ENCODE measurements at places on chromosomes 3 and 15.

DNA sequence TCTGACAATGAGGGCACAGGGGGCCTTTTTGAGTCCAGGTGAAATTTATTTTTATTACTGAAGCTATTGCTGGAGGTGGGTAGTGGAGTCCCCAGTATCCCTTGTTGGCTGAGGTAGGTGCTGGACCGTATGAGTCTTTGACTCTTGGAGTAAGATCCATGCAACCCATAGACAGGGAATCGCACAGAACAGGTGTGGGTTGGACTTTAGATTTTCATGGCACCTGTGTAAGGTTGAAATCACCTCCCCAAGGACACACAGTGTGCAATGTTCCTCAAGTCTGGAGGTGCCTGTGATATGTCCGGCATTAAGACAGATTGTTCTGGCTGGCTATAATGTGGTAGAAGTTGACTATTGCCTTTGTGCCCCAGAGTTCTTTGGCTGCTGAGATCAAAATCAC is 23.5 kb downstream of the MKRN3 start:
- no peak for DNase-seq

DNA sequence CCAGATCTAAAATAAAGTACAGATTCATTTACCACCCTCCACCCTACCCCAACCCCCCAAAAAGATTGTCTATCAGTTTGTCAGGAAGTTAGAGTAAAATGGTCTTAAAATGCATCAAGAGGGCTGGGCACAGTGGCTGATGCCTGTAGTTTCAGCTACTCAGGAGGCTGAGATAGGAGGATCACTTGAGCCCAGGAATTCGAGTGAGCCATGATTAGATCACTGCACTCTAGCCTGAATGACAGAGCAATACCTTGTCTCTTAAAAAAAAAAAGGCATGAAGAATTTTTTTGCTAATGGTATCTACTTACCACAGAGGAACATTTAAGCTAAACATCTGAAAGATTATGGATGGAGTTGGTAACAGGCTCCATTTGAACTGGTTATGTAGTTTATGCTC is 71.0 kb downstream of the RBM6 start:
- no peak for DNase-seq

DNA sequence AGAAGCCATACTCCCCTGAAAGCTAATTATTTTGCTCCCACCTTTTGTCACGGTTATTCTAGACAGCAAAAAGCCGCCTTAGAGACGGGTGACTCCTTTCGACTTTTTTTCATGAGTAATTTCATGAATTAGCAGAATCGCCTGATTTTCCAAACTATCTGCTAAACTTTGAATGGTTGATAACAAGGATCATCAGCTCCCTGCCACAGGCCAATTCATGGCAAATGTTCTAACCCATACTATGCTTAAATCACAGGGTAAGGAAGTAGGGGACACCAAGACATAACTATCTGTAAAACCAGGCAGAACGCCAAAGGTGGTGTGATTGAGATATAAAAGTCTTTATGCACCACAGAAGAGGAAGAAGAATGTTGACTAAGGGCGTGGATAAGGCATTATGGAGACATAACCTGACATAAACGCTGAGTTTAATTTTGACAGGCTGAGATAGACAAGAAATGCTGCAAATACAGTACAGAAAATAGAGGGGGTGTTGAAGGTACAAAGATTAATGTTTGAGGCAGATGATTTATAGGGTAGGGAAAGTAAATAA is 891 bp upstream of the DMXL2 start:
- DNase-seq = no peak

DNA sequence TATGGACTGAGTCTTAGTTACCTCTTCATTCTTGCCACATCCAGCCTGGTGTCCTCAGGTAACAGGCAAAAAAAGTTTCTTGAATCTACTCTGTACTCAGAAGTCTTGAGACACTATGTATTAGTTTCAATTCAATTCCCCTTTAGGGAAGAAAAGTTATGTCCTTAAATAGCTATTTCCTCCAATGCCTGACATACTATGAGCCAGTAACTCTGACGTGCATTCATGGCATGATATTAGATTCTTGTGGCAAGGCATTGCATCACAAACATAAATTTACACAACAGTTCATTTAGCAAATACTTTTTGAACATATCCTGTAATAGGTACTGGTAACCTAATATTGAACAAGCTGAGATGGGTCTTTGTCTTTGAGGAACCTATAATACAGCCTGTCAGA is 109.3 kb upstream of the FOXB1 start:
- DNase-seq = no peak

- DNase-seq = no peak
Observed at GRCh38 chr3:17119201-17120072, 234.7 kb downstream of the PLCL2 start.

- peak; percentile 29 for DNase-seq
Observed at GRCh38 chr15:63971427-63971805, 74.9 kb downstream of the DAPK2 start.

GRCh38 chr3:44504566-44504965 is 27.1 kb upstream of the ZNF445 start:
- no peak for DNase-seq

DNA sequence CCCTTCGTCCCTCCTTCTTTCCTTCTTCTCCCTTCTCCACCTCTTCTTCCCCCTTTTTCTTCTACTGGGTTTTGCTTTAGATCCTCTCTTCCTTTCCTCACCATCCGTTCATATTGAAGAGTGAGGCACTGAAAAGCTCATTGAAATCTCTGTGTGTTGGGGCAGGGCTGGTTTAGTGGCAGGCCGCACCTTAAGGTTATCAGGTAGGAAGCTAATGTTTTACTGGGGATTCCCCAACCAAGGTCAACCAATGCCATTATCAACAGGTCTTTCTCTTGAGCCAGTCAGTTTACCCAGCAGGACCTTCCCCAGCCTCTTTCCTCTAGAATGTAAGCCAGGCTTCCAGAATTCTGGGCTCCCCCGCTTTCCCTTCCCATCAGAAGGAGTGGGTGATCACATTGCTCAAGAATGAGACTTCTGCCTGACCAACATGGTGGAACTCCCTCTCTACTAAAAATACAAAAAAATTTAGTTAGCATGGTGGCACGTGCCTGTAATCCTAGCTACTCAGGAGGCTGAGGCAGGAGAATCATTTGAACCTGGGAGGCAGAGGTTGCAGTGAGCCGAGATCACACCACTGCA is 11.5 kb upstream of the VPS8 start:
- no peak for DNase-seq

- no peak for DNase-seq
Observed at GRCh38 chr3:126442856-126443242, 32.8 kb downstream of the ZXDC start.

DNA sequence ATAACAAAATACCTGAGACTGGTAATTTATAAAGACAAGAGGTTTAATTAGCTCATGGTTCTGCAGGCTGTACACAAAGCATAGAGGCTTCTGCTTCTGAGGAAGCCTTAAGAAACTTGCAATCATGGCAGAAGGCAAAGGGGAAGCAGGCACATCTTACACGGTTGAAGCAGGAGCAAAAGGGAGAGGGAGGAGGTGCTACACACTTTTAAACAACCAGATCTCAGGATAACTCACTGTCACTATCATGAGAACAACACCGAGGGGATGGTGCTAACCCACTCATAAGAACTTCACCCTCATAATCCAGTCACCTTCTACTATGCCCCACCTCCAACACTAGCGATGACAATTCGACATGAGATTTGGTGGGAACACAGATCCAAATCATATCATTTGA is 54.4 kb downstream of the ATP8B4 start:
- DNase-seq = no peak

DNA sequence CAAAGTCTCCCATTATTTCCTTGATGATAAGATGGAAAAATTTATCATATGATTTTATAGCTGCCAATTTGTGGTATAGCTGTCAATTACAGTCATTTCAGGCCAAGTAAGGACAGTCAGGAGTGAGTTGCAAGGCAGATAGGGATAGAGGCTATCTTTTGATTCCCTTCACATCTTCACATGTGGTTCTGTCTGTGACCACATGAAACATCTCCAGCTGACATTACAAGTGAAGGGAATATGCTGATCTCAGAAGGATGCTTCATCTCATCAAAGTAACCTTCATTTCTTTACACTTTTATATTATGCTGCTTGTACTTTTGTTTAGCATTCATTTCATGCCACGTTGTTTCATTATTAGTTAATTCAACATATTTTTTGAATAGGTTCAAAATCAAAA is 136.9 kb upstream of the CFAP20DC start:
- no peak for DNase-seq

- no peak for DNase-seq
Observed at GRCh38 chr15:65335278-65336055, 31.0 kb downstream of the RNU5B-1 start.

DNA sequence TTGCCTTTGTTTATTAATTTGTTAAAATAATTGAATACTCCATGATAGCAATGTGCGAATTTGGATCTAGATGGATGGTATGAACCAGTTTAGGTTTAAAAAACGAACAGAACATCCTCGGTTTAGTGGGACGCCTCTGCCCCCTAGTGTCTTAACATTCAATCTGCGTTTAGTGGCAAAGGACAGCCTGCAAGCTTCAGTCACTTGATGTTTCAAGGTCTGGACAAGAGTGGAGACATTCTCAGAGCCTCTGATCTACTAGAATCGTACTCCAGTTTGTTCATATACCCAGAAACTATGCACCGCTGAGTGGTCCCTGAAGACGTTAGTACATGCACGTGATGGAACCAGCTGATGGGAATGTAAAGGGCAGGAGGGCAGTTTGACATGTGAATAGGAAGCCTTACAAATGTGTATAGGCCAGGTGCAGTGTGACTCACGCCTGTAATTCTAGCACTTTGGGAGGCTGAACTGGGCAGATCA is 17.8 kb upstream of the ATP13A4 start:
- DNase-seq = peak; percentile 43

DNA sequence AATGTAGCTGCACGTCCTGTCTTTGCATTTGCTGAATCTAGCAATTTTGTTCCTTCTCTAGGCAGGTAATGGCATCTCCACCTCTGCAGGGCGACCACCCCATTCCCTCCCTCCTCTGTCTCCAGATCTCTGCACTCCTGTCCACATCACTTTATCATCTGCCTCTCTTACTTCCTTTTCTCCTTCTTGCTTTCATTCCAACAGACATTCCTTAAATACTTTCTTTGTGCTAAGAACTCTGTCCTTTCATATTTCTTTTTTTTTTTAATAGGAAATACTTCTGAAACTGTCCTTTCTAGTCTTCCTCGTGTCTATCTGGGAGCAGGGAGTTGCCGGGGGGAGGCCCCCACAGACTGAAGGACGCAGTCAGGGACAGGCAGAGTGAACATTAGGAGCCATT is 7.2 kb downstream of the ITIH3 start:
- no peak for DNase-seq

GRCh38 chr15:29698030-29698701 is 124.1 kb downstream of the TJP1 start:
- DNase-seq = no peak

- no peak for DNase-seq
Observed at GRCh38 chr3:62873451-62873760, 1.8 kb downstream of the CADPS start.

GRCh38 chr3:16817197-16817596 is 67.6 kb upstream of the PLCL2 start:
- no peak for DNase-seq

DNA sequence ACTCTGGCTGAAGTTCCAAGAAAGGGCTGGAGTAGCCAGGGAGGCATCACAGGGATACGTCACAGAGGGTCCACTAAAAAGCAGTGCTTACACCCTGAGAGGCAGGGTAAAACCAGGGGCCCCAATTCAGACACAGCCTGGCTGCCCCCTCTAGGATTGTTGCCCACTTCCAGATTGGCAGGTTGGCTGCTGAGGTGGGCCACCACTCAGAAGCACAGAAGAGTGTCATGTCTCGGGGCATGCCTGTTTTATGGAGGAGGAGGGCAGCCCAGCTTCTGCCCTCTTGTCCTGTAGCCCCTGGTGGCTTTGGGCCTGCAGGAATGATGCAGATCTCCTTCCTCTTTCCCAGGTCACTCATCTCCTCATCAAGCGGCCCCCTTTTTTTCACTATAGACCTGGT is 24.0 kb downstream of the NOX5 start:
- DNase-seq = no peak

- DNase-seq = no peak
Observed at GRCh38 chr3:170055209-170055608, 17.4 kb downstream of the GPR160 start.

- DNase-seq = no peak
Observed at GRCh38 chr3:159726231-159726964, 262.2 kb upstream of the IL12A start.

Measured in CD4-positive, alpha-beta memory T cell (primary cell).